ENCODE measurements at places on chromosomes 5 and 9.

- DNase-seq: no peak
Observed at GRCh38 chr5:95937607-95938152, 24.0 kb downstream of the ELL2 start.

- DNase-seq: no peak
Observed at GRCh38 chr5:68027519-68027918, 188.0 kb upstream of the PIK3R1 start.

- no peak for DNase-seq
Observed at GRCh38 chr5:177350776-177351391, 584 bp downstream of the LMAN2 start.

GRCh38 chr5:180027459-180028089 is 44.0 kb downstream of the RNF130 start:
- DNase-seq: no peak

GRCh38 chr5:14572385-14572784 is 9.2 kb upstream of the OTULINL start:
- no peak for DNase-seq

DNA sequence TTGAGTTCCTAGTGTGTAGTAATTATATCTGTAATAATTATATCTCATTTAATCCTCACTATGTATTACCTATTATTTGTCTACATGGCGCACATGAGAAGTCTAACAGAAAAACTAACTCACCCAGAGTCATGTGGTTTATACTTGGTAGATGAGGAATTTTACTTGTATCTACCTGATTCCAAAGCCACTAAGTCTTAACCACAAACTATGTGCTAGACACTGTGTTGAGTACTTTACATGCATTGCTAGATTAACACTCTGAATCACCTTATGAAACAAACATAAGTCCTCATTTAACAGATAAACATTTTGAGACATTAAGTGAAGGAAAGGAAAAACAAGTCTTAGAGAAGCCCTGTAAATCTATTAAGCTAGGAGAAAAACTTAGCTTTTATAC is 404.8 kb downstream of the TLR4 start:
- DNase-seq: no peak

DNA sequence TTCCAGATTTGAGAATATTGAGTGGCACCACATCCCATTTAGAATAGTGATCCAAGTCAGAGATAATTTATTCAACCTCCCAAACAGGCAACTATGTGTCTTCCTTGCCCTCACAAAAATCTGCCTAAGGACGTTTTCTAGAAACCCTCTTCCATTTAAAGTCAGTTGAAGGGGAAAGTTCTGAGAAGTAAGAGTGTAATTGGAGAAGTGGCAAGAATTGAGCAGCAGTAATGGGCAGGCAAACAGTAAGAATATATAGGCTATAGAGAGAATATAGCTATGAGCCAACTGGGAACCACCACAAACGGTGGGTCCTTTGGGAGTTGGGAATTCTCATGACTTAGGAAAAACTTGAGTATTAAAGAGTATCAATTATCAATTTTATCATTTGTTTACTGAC is 31.1 kb upstream of the CETN3 start:
- no peak for DNase-seq

GRCh38 chr5:43643327-43643726 is 40.3 kb downstream of the NNT start:
- no peak for DNase-seq

DNA sequence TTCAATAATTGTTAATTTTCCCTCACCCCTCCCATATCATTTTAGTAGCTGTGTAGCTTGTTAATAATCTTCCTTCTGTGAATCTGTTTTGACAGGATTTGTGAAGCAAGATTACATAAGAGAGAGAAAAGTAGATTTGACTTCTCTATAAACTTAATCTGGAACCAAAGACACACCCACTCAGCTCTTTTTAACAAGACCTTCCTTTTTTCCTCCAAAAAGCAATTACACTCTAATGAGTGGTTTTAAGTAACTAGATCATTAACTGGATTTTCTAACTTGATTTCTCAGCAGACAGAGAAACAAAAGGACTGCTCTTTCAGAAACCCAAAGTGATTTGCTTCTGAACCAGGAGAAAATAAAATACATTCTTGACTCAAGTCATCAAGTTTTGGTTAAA is 21.9 kb downstream of the RFK start:
- DNase-seq: no peak

GRCh38 chr5:51391175-51391574 is 7.9 kb downstream of the ISL1 start:
- no peak for DNase-seq

DNA sequence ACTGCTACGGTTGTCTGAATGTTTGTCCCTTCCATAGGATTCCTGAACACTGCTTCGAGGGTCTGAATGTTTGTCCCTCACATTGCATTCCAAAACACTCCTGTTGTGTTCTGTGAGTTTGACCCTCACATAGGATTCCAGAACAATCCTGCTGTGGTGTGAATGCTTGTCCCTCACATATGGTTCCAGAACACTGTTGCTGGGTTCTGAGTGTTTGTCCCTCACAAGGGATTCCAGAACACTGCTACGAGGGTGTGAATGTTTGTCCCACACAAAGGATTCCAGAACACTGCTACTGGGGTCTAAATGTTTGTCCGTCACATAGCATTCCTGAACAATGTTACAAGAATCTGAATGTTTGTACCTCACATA is 201.2 kb downstream of the FOXD4L6 start:
- no peak for DNase-seq

GRCh38 chr9:89956907-89957306 is 352.1 kb downstream of the GADD45G start:
- no peak for DNase-seq

DNA sequence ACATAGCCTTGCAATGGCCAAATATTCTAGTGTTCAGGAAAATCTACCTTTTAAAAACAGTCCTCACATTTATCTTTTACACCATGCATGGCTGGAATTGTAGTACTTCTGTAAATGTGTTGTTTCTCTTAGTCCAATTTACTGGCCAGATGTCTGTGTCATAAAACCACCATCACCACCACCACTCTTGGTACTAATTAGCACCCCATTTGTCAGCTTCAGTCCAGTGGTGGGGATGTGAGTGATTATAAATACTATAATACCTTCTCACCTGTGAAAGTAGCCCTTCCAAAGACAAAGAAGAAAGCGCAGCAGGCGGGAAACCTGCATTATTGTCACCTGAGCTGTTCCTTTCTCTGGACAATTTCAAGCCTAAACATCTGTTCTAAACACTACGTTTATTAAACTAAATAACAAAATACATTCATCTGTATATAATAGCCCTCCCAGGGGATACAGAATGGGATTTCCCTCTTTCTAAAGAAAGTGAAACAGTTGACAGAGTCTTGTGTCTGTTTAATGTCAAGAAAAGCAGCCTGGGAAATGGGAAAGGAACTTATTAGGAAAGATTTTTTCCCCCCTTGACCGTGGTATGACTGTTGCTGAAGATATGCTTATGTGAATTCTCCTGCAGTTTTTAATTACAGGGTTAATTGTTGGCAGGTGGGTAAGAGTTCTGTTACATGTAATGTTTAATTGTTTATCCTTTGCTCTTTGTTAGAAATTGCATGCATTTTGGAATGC is 144.5 kb upstream of the NUDT12 start:
- no peak for DNase-seq

DNA sequence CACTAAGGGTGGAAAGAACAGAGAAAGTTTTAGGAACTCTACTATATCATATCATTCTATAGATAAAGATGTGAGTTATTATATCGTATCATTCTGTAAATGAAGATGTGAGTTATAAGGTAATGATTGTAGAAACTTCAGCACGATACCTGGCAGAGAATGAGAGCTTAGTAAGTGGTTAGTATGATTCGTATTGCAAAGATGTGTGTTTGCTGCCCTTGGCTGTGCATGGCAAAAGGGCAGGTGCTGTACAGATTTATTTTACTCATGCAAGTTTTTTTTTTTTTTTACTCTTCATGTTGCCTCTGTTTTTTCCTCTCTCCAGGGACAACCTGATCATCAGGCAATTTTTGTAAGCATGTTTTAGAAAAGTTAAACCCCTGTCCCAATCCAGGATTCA is 83.3 kb downstream of the EGFLAM start:
- DNase-seq: no peak

- DNase-seq: no peak
Observed at GRCh38 chr5:171783051-171783450, 2.6 kb upstream of the SMIM23 start.

- no peak for DNase-seq
Observed at GRCh38 chr9:107394264-107394663, 95.3 kb downstream of the KLF4 start.

DNA sequence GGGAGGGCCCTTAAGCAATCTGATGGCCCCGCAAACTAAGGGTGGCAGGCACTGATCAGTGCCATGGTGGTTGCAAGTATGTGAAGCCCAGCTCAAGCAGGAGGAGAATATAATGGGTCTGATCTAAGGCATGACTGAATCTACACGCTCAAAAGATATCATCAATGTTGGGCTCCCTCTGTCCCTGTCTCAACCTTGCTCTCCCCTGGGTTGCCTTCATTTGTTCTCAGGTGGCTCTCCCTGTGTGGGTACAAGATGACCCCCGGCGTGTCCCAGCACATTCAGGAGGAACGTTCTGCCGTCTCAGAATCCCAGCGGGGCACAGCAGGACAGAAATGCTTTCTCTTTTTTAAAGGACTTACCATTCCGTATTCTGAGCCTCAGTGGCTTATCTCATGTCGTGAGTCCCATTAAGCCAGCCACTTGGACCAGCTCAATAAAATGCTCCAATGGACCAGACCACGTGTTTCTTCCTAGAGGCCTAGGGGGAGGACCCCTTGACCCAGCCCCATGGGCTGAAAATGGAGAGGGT is 12.0 kb upstream of the RNF130 start:
- DNase-seq: no peak

Data from pons (tissue), 1 donor.